ENCODE measurements at places on chromosomes 1 and 21. TPM values are rescaled to one million over a fixed set of nuclear protein-coding genes. Genes with fewer than 3 reads are reported as not detected.

Gene ALX3
- not detected for total RNA-seq

Gene TSPEAR
- not detected for total RNA-seq

Gene PLXNA2
- total RNA-seq: 2.0 TPM

Gene CACHD1
- total RNA-seq: 0.82 TPM

Gene A3GALT2
- total RNA-seq: 0.31 TPM

Gene ABCD3
- total RNA-seq: 22.6 TPM

Gene S100A14
- not detected for total RNA-seq

Gene ILDR2
- total RNA-seq: 3.5 TPM

Gene FALEC
- 0.60 TPM for total RNA-seq

Gene LAMB3
- 0.83 TPM for total RNA-seq

Gene CFHR1
- total RNA-seq: not detected

Gene SLC44A5
- 0.79 TPM for total RNA-seq

Gene STX12
- total RNA-seq: 31.9 TPM

Gene FAM43B
- not detected for total RNA-seq

Gene OR2T35
- total RNA-seq: not detected

Gene ITLN2
- total RNA-seq: not detected

Gene SPRR1A
- total RNA-seq: not detected

Gene GCSAML
- total RNA-seq: not detected

Gene ATP1B1
- total RNA-seq: 12.2 TPM

Gene C1orf50
- total RNA-seq: 10.4 TPM

Gene NR1I3
- not detected for total RNA-seq

Gene OR2T11
- not detected for total RNA-seq

Gene PRELP
- total RNA-seq: not detected

Gene IQCC
- 4.9 TPM for total RNA-seq

Gene OR2L8
- total RNA-seq: not detected

Gene FLG2
- not detected for total RNA-seq
